ENCODE measurements at places on chromosomes 7 and 10.

DNA sequence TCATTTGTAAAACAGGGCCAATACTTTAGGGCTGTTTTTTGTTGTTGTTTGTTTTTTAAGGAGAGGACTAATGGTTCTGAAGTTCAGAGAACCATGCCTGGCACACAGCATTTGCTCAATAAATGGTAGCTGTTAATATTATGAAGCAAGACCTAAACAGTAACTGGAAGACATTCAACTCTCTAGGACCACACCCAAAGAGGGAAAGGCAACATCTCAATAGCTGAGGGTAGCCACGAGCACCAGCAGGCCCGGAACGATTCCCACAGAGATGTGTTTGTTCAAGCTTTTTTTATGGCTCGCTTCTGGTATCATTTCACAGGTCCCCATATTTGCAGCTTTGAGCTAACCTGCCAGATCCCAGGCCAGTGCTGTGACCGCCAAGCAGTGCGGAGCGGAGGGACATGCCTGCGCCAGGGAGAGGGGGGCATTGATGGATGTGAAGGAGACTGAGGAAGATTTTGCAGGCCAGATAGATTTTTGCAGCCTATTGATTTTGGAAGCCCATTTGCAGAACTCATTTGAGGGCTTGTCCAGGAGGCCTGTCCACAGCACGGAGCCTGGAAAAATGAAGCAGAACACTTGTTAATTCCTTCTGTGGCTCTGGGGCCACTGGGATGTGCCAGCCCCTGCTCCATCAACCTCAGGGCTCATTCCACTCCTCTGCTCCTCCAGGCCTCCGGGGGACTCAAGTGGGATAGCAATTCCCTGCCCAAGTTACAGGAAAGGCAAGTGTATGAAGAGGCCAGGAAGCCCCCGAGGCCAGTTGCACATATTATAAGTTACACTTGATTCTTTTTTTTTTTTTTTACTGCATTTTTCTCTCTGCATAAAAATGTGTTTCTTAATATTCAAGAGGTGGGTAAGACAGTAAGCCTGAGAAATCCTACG is 57.3 kb upstream of the FGFR2 start:
- DNase-seq = no peak

- no peak for DNase-seq
Observed at GRCh38 chr7:107528461-107528860, 35.3 kb downstream of the COG5 start.

DNA sequence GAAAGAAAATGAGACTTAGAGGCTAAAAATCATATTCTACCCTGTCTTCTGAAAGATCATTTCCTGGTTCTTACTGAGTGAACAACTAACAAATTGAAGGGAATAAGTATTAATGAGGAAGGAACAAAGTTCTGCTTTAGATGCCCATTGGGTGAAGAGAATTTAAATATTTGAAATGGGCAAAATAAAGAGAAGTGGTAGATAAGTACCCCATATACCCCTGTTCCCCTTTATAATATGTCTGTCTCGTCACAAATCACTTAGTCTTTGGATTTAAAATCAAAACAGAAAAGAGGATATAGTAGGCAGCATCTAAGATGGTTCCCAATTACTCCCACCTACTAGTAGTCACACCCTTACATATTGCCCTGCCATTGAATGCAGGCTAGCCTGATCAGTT is 13.2 kb downstream of the TES start:
- DNase-seq = no peak

DNA sequence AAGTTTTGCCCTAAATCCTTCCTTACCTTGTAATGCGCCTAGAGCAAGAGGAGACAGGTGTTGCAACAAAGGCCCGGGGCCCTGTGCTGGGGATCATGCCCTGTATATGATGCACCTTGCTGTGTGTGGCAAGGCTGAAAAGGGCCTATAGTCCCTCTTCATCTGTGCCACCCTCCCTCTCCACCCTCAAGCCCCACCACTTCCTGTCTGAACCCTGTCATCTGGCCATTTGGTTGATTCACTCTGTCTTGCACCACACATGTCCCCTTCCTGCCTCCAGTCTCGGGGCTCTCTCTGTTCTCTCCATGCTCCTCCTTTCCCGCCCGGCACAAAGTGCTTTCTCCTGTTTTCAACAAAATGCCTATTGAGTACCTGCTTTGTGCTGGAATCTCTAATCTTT is 11.5 kb upstream of the MALSU1 start:
- DNase-seq = no peak

DNA sequence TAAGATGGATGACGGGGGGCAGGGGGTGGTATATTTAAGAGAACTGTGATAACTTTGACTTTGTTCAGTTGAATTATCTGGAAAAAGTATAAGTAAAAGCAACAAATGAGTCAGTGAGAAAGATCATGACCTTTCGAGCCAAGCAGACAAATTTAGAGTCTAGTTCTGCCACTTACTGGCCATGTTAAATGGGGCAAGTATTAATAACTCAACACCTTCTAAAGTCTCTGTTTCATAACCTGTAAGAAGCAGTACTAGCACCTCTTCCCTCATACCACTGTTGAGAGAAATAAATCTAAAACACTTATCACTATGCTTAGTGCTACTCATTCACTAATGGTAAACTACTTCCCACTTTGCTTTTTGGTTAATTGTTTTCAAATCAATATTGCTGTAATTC is 604.4 kb upstream of the LRRN3 start:
- no peak for DNase-seq

GRCh38 chr10:69709366-69709941 is 79.4 kb downstream of the FAM241B start:
- no peak for DNase-seq

DNA sequence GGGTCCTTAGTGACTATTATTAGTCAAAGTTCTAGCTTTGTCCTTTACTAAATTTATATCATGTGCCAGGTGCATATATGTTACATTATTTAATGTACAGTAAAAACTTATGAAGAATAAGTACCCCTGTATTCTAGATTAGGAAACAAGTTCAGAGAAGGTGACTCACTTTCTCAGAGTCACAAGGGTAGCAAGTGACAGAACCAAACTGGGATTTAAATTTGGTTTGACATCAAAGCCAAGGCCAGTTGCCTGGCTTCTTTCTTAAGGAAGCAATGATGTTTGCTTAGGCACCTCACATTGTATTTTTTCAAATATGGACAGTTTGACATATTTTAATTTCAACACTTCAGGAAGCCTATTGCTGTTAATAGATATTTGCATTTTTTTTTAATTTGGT is 2.5 kb downstream of the LSM8 start:
- no peak for DNase-seq

- no peak for DNase-seq
Observed at GRCh38 chr7:150520145-150520544, 5.5 kb downstream of the GIMAP7 start.

- DNase-seq = no peak
Observed at GRCh38 chr10:60367024-60367423, 22.7 kb downstream of the ANK3 start.

DNA sequence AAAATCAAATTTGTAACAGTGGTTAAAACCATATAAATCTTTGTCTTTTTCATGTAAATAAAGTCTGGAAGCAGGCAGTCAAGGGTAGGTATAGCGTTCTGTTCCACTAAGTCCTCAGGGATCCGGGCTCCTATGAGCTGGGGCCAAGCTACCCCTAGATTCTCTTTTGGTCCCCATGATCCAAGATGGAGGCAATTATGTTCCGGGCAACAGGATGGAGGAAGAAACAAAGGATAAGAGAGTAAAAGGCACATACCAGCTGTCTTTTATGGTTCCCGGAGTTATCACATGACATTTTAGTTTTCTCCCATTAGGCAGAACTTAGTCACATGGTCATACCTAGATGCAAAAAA is 224.4 kb upstream of the NFE2L3 start:
- no peak for DNase-seq

DNA sequence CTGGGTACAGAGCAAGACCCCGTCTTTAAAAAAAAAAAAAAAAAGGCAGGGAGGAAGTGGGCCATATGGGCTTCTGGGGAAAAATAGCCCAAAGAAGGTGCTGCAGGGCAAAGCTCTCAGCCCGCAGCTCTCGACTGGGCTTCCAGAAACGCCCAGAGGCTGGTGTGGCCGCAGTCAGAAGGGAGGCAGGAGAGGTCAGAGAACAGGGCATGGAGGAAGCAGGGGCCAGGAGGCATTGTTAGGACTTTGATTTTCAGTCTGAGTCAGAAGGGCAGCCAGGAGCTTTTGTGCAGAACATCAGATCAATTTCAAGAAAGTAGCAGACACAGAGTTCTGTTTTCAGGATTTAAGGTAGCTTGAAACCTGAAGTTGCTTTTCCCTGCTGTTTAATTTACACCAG is 35.3 kb upstream of the CYTH3 start:
- DNase-seq = no peak

DNA sequence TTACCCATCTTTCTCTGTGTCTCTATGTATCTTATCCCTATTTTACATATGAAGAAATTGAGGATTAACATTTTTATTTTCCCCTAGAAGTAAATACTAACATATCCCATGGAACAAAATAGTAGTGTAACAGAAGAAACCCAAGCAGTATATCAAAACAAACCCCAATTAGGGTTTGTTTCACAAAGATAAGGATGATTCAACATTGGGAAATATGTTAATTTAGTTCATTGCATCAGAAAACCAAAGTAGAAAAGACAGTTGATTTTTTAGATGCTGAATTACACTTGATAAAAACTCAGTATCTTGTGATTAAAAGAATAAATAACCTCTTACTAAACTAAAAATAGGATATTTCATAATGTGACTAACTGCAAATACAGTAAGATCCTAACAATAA is 87.8 kb downstream of the GLCCI1 start:
- no peak for DNase-seq

DNA sequence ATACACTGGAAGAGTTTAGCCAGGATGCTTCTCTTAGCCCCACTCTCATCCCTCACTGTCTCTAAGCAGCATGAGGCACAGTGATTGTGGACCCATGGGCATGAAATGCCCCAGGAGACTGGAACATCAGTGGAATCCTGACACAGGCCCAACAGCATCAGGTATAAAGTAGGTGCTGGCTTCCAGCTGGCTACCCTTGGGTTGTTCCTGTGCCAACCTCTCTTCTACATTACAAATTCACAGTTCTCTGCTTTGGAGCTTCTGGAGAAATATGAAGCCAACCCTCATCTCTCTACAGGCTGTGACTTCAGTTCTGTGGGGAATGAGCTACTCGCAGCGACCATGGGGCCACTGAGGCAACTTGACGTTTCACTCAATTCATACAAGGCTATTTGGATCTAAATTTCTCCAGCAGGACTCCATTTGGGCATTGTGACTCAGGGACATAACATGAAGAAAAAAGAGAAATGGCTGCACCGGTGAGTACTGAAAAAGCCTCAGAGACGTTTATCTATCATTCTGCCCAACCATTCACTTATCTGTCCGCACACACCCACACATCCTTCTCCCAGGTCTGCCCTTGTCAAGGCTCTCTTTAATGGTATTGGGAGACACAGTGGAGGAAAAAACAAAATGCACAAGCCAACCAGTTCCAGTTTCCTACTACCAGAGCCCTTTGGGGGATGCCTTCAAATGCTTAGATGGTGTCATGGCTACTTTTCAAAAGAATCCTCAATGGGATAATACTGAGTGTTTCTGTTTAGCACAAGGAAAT is 35.4 kb upstream of the TM9SF3 start:
- no peak for DNase-seq

- no peak for DNase-seq
Observed at GRCh38 chr7:414681-415560, 104.7 kb downstream of the PDGFA start.

DNA sequence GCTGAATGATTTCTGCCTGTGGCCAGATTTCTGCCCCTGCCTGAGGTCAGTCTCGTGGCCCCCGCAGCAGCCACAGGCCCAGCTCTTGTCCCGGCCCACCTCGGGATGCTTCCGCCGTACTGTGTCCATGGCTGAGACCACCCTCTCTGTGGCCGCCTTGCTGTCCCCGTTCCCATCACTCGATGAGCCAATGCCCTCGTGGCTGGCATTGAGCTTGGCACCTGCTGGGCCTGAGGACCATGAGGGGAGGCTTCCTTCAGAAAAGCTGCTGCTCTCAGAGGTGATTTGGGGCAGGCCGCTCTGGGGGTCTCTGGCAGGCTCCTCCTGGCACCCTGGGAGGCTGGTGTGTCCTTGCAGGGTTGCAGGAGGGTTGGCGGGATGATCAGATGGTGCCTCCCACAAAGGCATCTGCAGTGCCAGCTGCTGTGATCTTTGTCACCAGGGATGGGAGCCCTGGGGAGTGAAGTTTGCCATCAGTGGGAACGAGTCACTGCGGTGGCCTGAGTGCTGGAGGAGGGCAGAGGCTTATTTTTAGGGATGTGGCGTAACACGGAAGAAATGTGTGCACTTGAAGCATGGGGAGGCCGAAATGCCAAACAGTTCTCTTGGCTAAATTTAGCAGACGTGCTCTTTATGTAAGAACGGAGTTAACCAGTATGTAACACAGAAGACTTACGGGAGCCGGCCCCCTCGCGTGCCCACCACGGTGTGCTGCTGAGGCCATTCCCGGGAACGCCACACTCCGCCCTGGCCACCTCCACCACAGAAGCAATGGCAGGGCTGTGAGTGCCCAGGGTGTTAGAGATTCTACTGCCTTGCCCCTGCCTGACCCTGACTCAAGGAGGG is 47.7 kb downstream of the VIPR2 start:
- DNase-seq = no peak

GRCh38 chr10:6841761-6842160 is 261.7 kb upstream of the PRKCQ start:
- DNase-seq = no peak

Data from stimulated activated CD4-positive, alpha-beta T cell treated with anti-CD3 and anti-CD28 coated beads, Interleukin-4, amount 100 ng/mL, for 4 hours (primary cell).